ENCODE measurements at places on chromosomes 2 and 18.

GRCh38 chr2:119465687-119466086 is 34.0 kb downstream of the TMEM37 start:
- DNase-seq = no peak

DNA sequence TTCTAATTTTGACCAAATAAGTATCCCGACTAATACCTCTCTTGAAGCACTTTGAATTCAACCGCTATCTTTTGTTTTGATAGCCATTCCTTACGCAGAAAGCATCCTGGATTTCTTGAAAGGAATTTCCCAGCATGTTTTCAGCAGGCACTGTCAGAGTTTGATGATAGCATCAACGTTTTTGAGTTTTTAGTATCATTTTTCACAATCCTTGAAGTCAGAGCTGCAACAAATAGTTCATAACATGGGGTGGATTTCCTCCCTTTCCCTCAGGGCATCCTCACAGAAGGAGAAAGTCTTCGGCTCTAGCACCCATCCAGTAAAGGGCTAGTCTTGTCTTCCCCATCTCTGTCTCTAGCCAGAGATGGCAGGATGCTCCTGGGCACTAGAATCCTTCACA is 46.2 kb downstream of the ANKRD44 start:
- no peak for DNase-seq

DNA sequence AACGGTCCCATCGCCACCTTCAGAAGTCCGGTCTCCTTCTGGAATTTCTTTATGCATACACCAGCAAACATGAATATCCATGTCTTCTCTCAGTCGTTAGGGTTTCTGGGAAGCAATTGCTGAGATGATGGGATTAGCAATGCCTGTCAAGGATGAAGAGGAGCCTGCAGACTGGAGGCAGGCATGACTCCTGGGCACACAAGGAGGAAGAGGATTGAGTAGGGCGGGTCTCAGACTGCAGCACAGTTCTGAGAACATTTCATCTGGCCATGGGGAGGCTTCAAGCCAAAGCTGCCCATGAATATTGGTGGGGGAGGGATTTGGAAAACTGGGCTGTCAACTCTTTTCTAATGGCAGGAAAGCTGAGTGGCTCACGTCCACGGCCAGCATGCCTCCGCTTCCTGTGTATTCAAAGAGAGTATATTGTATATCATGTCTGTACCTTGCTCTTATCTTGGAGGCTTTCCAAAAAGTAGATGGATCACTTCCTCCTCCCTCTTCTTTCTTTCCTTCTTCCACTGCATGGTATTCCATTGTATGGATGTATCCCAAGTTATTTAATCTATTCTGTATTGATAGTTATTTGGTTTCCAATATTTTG is 24.5 kb downstream of the MC2R start:
- DNase-seq = no peak

DNA sequence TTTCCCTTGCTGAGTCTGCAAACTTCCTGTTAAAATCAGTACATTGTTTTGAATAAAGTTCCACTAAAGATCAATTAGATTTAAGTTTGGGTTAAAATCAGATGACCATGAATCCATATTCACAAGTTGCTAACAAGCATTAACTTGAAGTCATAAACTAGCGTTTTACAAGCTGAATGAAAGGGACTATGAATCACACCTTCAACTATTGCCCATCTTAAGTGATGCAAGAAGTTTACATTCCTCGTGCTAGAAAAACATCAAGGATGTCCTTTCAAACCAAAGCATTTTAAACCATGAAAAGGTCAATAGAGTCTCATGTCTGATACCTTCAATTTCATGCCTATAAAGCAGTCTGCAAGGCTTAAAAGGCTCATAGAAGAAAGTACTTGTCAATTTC is 257.2 kb upstream of the SYT4 start:
- DNase-seq = no peak

GRCh38 chr2:45728458-45728942 is 77.0 kb downstream of the PRKCE start:
- DNase-seq = no peak

- DNase-seq = peak; percentile 61
Measured at GRCh38 chr18:2515908-2516625, 55.2 kb downstream of the METTL4 start.

- no peak for DNase-seq
Measured at GRCh38 chr2:67564076-67564475, 166.9 kb downstream of the ETAA1 start.

GRCh38 chr18:48806551-48807261 is 144.1 kb downstream of the SMAD7 start:
- DNase-seq = peak; percentile 12

DNA sequence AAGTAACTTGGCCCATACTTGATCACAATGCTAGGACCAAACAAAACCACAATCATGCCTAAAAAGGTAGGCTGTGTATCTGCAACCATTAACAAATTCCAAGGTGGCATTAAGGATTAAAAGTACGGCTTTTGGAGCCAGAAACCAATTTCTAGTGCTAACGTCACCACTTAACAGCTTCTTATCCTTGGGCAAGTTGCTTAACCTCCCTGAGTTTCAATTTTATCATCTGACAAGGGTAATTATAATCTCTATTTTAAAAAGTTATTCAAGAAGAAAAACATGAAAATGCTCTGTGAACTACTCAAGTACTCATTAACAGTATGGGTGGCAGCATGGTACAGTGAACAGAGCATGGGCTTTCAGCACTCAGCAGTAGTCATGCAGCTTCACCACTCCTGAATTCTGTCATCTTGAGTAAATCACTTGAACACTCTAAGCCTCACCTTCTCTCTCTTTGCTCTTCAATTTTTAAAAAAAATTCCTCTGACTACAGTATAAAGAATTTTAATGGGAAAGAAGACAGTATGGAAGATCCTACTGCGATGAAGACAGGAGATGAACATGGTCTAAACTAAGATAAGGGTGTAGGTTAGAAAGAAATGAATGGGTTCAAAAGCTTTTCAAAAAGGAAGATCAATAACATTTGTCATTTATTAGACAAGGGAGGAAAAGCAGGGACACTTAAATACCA is 69.2 kb downstream of the SS18 start:
- no peak for DNase-seq

All from HCT116 (cell line).